Prostate gland (tissue), 2 donors: ENCODE measurements at places on chromosomes 16 and 17.

- no peak for DNase-seq
These were observed 184.6 kb downstream of the LGALS9B start for GRCh38 chr17:20282526-20283308.

GRCh38 chr17:75670868-75671267 is 3.7 kb downstream of the SAP30BP start:
- no peak for DNase-seq

- DNase-seq, result no peak
These were observed 12.2 kb downstream of the MED13 start for GRCh38 chr17:62052765-62053338.

- DNase-seq, result no peak
These were observed 160.9 kb upstream of the CDH5 start for GRCh38 chr16:66205287-66206231.

DNA sequence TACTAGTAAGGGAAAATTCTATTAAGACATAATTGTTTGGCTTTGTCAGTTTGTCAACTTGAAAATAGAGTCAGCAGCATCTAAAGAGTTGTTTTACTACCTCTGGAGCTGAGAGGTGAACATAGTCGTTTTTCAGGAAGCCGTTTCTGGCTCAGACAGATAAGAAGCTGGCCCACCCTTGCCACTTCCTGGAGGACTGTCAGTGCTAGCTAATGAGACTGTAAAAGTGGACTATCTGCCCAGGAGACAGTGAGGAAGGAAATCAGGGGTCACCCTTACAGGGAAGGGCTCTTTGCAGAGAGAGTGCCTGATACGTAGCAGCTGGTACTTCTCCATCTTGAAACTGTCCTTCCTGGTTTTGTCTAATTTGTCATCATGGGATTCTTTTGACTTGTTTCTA is 328.7 kb downstream of the WWOX start:
- DNase-seq, result no peak

DNA sequence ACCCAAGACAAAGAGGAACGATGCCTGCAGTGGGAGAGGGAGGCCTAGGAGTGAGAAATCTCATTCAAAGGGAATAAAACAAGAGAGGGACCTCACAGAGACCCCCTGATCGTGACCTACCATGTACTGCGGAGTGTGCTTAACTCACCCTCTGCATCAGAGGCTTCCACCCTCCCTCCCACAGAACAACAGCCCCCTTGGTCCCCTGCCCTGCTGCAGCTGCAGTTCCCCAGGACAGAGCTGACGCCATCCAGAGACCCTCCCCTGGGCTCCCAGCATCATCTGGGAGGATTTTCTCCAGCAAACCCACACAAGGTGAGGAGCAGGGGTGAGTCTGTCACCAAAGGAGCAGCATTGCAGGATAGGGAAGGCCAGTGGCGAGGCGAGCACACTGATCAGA is 39.8 kb downstream of the TLE7 start:
- DNase-seq, result no peak
